Esophagus mucosa (tissue), 1 donor: ENCODE measurements at places on chromosomes 7 and 10.

- no peak for ATAC-seq
Observed at GRCh38 chr7:84455788-84456187, 261.2 kb upstream of the SEMA3A start.

DNA sequence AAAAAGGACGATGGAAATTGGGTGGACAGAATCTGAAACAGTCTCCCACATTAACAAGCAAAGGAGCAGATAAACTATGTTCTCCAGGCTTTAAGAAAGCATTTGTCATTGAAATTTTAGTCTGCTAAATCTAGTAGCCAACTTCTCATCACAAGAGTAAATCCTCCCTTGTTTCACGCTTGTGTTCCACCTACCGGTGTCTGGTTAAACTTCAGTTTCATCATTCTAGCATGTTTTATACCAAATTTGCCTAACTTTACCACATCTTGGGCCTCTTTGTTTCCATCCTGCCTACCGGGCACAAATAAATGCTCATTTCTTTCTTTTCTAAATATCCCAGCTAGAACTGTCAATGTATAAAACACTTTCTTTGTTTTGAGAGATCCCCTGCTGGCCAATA is 5.8 kb downstream of the LIPA start:
- ATAC-seq = no peak

DNA sequence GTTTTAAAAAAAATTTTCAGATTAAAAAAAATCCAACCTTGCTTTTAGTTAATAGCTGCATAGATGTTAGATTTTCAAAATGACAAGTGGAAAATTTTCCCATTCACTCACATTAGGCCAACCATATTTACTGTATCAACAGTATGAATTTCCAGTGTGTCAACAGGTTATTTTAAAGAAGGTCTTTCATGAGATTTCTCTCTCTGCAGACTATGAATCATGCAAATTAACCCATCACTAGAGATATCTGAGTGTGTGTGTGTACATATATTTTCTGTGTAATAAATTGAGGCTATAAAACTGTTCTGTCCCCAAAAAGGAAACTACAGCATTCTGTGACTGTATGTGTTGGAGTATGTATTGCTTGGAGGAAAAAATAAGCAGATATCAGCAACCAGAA is 305.6 kb downstream of the ARL4A start:
- ATAC-seq = no peak

GRCh38 chr7:22723181-22723601 is 3.8 kb upstream of the IL6 start:
- ATAC-seq = no peak

- no peak for ATAC-seq
Observed at GRCh38 chr10:128062331-128062880, 63.8 kb downstream of the MKI67 start.

DNA sequence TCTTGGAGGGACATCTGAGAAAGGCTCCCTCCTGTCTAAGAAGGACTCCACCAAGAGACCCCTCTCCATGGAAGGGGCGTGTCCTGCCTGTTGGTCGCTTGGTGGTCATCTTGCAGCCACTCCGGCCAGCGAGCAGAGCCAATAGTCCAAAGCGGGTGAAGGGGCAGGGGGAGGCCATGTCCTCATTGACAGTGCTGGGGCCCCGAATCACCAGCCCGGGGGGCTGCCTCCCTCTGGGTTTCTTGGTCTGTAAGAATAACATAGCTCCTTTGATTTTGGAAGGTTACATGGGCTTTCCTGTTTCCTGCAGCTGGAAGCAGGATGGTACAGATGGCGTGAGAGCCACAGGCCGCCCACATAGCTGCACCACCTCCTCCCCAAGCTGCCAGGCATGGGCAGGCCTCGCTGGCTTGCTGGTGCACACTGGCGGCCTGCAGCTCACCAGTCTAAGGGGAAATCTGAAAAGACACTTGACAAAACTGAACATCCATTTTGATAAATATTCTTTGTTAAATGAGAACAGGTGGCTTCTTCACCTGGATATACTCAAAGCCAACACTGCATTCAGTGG is 105.8 kb downstream of the ARHGAP22 start:
- ATAC-seq = no peak

- ATAC-seq = no peak
Observed at GRCh38 chr10:116147147-116147905, 125.7 kb downstream of the GFRA1 start.

DNA sequence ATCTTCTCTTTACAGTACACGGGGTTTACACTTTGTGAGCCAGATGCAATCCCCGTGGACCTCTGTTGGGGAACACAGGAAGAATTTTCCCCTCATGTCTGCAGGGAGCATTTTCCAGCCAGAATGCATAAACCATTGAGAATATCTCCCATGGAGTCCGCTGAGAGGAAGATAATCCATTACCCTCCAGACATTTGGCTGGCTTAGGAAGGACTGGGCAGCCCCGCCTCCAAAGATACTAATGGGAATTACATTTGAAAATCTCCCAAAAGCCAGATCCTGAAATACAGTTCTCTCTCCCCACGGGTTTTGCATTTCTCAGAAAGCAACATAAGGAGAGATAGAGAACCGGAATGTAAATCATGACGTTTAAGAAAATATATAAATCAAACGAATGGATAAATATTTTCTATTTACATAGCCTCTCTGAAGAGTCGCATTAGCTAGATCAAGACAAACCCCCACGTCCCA is 53.5 kb downstream of the TRIL start:
- no peak for ATAC-seq

- ATAC-seq = no peak
Observed at GRCh38 chr7:139058943-139059342, 23.1 kb upstream of the ZC3HAV1L start.

DNA sequence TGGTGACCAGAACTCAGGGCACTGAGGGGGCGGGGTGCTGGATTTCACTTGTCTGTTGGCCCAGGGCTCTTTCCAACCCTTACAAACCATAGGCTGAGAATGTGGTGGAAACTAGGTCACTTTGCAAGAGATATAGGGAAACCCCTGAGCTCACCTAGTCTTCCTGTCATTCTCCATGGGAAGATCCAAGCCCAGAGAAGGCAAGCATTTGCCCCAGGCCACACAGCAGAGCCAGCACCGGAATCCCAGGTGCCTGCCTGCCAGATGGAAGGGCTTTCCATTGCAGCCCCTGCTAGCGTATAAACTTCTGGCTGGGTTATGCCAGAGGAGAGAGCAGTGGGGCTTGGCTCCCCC is 427 bp downstream of the PYROXD2 start:
- ATAC-seq = no peak

GRCh38 chr10:52541006-52541473 is 227.0 kb downstream of the DKK1 start:
- ATAC-seq = no peak

DNA sequence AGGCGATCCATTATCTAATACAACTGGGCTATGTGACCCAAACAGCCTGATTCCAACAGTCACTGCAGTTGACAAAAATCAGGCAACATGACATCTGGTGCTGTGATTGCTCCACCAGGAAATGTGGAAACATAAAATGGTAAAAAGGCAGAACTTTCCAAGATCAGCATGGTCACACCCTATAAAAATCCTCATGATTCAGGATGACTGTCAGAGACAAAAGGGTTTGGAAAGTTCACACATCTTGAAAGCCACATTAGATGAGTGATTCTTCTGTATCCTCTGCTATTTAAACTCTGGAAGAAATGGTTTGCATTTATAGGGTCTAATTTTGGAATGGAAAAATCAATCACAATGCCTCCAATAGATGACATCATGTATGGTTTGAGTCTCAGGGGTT is 662.6 kb upstream of the IGFBP3 start:
- ATAC-seq = peak; percentile 79

DNA sequence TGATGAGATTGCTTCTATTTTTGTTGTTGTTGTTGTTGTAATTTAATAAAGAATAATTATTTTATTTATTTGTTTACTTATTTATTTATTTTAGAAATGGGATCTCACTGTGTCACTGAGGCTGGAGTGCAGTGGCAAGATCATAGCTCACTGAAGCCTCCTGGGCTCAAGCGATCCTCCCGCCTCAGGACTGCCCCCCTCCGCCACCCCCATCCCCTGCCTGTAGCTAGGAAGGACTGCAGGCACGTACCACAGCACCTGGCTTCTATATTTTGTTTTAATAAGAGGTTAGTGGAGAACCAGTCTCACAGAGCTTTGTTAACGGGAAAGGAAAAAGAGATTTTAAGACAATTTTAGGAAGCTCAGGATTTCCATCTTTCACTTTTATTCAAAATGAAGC is 19.5 kb upstream of the SMC3 start:
- ATAC-seq = no peak

DNA sequence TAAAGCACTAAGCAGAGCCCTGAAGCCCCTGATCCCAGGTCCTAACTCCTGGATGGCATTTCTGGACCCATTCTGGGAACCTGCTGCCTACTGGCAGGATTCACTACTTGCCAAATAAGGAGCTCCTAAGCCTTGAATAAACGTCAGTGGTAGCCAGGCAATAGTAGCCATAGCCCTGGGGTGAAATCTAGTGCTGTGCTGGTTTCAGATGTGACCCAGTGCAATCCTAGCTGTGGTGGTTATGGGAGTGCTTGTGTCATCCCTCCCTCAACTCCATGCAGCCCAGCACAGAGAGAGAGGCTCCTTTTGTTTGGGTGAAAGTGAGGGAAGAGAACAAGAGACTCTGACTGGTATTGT is 43.7 kb downstream of the PCLO start:
- no peak for ATAC-seq

GRCh38 chr10:75191821-75192568 is 18.6 kb upstream of the VDAC2 start:
- ATAC-seq = peak; percentile 70

DNA sequence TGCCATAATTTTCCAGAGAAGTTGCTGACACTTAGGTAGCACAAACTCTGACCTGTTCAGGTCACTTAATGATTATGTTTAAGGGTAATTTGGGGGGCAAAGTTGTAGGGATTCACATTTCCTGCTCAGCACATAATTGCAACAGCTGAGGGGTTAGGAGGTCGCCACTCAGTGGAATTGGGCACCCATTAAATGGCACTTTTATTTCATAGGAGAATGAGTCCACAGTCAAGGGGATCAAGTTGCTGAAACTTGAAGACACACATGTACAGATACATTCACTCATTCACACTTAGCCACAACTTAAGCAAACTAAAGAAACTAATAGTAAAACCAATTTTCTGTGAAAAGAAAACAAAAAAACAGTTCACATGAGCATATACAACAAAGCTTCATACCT is 1.5 kb downstream of the PCDH15 start:
- ATAC-seq = no peak

GRCh38 chr7:14420768-14421167 is 431.3 kb upstream of the ETV1 start:
- no peak for ATAC-seq

DNA sequence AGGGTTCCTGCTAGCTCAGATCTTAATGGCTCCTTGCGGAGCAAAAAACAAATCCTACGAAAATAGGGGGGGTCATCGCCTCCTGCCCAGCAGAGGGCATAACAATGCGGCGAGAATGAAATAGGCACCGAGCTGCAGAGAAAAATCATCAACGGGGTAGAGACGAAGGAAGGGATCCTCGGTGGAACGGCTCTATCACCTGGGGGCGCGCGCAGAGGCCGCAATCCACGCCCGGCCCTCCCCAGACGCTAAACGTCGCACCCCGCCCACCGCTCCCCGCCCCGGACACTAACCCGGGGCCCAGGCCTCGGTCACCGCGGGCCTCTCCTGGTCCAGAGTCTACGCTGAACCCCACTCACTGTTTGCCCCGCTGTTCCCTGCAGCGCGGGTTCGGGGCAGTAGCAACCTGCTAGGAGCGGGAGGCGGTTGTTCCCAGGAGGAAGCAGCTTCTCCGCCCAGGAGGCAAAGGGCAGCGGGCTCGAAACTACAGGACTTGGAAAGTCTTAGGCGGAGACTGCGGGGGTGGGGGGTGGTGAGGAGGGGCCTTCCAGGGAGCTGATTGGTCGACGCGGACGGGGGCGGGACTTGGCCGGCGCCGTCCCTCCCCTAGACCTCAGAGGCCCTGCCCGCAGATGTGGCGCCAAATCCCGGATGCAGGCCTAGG is at the start of gene TCAF1:
TCAF1 (minus strand) TSS at position 509 of the 664 bp plus-strand sequence. CDS start 25,568 bp downstream, outside the sequence.
- peak; percentile 100 for ATAC-seq

DNA sequence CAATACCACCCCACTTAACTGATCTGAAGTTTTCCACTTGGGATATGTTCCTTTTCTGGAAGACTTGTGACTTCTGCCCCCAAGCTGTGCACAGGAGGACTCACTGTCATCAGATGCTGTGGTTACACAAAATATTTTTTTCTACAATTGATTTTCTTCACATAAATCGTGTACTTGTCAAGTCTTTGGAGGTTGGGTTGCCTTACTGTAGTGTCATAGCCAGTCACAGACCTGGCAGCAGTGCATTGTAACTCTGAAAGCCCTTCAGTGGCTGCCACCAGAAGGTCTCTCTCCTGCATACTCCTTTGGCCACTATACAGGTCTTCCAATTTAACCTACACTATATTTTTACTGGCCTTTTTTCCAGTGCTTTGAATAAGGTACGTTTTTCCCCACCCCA is 73.2 kb downstream of the SDK1 start:
- ATAC-seq = no peak

- no peak for ATAC-seq
Observed at GRCh38 chr7:20913853-20914252, 127.2 kb upstream of the SP8 start.
